ENCODE measurements at places on chromosomes 5 and 9. TPM values are rescaled to one million over a fixed set of nuclear protein-coding genes. Genes with fewer than 3 reads are reported as not detected.

The EIF4E1B gene
- not detected for total RNA-seq

DNA sequence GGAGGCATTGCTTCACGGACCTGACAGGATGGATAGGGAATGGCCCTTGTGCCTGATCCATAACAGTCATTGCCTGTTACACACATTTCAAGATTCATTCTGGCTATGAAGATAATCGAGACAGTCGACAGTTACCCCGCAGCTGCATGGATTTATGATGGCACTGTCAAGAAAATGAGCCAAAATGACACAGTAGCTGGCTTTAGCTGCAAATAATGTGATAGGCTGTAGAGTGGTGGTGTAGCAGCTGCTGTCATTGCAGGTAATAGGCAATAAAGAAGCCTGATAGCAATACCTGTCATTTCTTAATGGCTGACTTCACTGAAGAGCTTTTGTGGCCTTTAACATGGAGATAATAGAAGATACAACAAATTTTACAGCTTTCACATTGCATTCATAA, 1085.2 kb upstream of the ARRDC3 start:
- no peak for DNase-seq

- DNase-seq, result no peak
Observed at GRCh38 chr5:173089581-173089980, 33.4 kb downstream of the CREBRF start.

DNA sequence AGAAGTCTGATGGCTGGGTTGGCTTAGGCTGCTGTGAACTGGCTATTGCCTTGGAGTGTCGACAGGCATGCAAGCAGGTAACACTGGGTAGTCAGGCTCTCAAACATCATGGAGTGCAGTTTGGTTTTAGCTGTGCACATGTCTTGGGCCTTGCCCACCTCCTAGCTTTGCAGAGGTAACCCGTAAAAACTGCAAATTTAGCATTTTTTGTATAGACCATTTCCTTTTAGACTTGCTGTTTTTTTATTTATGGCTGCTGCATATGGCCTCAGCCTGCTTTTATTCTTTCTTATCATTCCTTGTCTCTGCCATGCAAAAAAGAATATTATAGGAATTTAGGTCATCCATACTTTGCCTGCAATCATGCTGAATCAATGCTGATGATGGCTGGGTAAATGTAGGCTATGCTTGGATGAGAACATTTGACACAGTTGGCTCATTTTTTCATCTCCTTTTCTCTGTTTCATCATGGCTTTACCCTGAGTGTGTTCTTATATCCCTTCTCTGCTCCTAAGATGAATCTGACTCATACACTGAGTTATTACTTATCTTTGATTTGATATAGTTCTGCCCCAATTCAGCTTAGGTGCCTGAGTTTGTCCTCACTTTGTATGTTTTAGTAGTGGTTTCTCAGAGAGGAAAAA, 27.2 kb downstream of the RECK start:
- DNase-seq, result no peak

DNA sequence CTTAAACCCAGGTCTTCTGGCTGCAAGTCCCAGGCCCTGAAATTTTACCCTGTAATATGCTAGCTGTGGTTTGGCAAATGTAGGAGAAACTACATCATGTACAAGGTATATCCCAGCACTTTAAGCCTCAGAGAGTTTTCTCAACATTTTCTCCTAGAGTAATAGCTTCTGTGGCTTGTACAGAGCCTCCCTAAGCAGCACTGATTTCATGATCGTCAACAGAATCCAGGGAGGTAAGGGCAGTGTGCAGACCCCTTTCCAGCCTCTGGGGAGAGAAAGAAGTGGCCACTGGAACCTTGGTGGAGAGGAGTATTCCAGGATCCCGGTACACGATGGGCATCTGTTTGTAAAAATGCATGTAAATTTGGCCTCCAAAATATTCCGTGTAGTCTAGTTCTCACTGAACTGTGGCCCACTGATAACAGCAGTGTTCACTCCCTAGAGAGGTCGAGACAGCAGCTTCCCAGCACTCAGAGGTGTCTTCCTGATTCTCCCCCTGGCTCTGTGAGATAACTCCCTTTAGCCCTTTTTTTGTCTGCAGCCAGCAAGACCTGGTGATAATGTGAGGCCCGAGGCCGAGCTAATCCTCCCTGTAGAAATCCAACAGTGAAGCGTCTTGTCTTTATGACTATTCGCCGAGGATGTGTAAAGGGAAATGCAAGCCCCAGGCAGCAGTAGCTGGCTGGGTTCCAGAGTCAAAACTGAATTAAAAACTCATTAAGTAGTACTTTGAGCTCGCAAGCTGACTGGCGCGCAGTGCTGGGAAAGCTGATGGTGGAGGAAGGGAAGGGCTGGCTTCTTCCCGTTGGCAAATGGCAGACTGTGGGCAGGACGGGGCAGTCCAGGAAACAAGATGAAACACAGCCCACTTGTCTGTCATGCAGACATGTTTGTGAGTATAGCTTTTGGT, 59.0 kb downstream of the MAP1B start:
- no peak for DNase-seq

GRCh38 chr9:132694144-132694543, 23.9 kb downstream of the GTF3C4 start:
- DNase-seq, result no peak

DNA sequence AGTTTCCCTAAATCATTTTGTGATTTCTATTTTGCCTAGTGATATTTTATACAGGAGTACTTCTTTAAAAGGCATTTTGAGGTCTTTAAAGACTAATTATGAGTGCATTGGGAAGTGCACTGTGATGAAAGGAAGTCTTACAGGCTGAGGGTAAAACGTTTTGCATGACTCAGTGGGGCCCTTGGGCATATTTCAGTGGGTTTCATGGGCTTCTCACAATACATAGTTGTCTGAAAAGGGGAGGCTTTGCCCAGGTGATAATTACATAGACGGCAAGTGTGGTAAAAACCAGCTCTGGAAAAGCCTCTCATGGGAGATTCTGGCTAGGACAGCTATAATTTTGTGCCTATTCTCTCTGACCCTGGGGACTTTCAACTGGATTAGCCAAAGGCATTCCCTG, 387.2 kb downstream of the ARHGEF28 start:
- DNase-seq, result no peak

- DNase-seq, result no peak
Observed at GRCh38 chr9:107594908-107595530, 105.5 kb upstream of the KLF4 start.

DNA sequence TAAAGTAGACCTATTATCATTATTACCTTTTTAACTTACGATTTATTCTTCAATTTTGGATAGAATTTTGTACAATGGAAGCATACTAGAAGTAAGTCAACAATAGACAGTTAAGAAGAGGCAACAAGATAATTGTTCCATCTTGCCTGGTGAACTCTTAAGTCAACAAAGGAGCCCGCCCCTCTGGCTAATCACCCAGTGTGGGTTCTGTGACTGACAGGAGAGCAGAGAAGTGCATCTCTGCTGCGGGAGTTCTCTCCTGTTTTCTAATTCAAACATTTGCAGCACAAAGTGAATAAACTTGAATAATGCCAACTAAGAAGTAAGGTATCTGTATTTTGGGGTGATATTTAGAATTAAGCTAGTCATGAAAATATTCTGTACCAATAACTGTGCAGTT, 6.7 kb upstream of the ISL1 start:
- DNase-seq, result no peak

The ST6GALNAC4 gene
- 25.4 TPM for total RNA-seq

The SPINK13 gene
- 0.40 TPM for total RNA-seq

DNA sequence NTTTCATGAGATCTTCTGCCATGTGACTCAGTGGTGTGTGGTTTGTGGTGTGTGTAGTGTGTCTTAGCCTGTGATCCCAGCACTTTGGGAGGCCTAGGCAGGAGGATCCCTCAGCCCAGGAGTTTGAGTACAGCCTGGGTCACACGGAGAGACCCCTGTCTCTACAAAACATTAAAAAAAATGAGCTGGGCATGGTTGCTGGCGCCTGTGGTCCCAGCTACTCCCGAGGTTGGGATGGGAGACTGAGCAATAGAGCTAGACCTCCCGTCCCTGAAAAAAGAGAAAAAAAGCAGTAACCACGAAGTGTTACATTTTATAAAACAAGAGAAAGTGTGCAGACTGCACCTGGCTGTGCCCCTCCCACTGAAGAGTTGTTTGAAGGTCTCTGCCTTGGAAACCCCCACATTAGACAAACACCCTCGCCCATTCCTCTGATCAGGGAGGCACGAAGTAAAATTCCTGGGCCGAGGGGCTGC, 21.2 kb upstream of the RNU6ATAC start:
- DNase-seq, result no peak

GRCh38 chr9:712643-713042, 128.9 kb upstream of the DMRT1 start:
- DNase-seq, result no peak

DNA sequence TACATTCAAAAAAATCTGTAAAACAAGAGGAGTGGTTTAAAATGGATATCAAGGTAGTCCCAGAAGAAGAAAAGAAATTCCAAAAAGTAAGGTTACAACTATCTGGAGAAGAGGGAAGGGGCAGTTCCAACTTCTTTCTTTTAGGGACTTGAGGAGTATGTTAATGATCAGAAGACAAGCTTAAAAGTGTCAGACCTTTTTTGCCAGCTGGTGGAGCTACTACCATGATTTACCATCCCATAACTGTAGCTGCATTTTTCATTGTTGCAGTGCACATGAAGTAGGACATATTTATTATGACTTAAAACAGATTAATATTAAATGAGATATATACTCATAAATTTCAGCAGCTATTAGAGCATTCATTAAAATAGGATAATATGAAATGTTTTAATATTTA, 158.5 kb upstream of the RGS7BP start:
- DNase-seq, result no peak

DNA sequence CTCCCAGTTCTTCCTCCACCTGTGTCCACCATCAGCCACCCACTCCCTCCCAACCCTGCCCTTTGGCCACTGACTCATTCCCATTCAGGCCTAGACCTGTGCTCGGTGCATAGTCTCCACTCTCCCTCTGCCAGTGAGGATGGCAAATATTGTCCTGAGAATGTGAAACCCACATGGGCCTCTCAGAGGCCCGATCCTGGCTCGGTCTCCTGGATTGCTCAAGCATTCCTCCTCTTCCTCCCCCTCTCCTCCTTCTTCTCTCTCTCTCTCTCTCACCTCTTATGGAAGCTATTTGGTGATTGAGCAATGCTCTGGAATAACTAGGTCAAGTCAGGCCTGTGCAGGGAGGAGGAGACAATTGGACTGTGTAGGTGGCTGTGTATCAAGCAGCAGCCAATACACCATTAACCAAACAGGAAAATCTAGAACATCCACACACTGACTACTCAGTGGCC, 99.9 kb downstream of the KLF4 start:
- DNase-seq, result peak; percentile 47

DNA sequence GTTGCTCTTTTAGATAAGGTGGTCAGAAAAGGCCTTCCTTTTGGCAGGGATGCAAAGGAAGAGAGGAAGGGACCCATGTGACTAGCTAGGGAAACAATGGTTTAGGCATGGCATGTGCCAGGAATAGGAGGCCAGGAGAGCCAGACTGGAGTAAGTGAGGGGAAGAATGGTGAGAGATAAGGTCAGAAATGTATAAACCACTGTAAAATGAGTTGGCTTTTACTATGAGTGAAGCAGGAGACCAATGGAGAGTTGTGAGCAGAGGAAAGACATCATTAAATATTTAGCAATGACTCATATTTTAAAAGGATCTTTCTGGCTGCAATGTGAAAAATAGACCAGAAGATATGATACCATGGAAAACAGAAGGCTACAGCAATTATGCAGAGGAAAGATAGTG, 50.9 kb downstream of the AP3B1 start:
- no peak for DNase-seq

DNA sequence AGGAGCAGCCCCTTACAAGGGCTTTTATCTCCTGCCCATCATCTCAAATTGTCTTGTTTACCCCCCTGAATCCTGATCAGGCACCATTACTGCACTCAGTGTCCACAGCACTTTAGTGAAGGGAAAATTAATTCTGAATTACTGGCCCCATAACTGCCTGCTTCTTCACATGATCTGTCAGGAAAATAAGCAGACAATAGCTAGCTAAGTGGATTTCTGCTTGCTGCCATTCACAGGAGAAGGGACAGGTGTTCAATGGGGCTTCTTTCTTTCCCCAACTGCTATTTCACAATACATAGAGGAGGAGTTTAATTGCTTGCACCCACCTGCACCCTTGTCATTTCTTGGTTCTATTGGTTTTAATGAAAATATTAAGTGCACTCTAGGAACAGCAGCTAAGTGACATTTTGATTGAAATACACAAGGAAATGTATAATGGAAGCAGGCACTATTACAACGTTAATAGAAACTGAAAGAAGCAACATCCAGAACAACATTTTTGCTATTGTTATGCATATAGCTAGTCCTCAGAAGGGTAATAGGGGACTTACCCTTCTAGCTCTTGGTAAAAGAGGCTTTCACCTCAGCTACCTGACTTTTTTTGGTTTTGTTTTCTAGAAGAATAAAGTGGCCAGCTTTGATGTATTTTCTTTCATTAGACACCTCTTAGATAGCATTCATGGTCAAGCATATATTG, 599.3 kb upstream of the TLE4 start:
- no peak for DNase-seq

The PCDHA13 gene
- 0.05 TPM for total RNA-seq

GRCh38 chr9:119924736-119925135, 555.5 kb upstream of the BRINP1 start:
- no peak for DNase-seq

Data from colonic mucosa (tissue), 4 donors.